ENCODE measurements at places on chromosomes 3 and 15.
A peak's percentile ranks its signal among the peaks of the same experiment; 100 is the strongest.

GRCh38 chr3:179072100-179072438 lies 460 bp upstream of the ZMAT3 start:
- DNase-seq, result peak; percentile 41

GRCh38 chr15:45117308-45118130 lies 3.4 kb downstream of the DUOXA2 start:
- no peak for DNase-seq

GRCh38 chr15:66877477-66878271 lies 175.6 kb downstream of the SMAD6 start:
- no peak for DNase-seq

DNA sequence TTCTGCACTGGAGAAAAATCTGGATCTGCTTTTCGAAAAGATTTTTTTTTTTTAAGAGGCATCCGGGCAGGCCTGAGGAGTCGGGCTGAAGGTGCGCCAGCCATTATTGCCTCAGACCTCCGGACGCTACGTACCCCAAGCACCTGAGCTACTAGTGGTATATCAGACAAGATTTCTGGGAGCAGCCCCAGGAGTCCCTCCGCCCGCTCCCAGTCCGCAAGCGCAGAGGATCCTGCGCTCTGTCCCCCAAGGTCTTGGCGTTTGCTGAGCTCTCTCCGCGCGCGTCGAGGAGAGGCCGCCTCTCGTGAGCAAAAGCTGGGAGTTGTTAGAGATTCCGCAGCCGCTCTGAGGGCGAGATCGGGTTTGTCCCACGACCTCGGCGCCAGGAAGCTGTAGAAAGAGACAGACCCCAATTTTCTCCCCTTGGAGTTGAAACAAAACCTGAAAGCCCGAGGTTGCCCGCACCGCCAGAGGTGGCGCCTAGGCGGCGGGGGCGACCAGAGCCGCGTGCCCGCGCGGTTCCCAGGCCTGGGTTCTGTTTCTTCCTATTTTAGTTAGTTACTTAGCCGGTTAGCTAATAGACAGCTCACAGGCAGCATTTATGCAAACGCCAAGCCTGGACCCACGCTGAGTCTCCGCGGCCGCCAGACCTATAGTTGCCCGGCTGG lies 72.5 kb upstream of the POLG start:
- no peak for DNase-seq

DNA sequence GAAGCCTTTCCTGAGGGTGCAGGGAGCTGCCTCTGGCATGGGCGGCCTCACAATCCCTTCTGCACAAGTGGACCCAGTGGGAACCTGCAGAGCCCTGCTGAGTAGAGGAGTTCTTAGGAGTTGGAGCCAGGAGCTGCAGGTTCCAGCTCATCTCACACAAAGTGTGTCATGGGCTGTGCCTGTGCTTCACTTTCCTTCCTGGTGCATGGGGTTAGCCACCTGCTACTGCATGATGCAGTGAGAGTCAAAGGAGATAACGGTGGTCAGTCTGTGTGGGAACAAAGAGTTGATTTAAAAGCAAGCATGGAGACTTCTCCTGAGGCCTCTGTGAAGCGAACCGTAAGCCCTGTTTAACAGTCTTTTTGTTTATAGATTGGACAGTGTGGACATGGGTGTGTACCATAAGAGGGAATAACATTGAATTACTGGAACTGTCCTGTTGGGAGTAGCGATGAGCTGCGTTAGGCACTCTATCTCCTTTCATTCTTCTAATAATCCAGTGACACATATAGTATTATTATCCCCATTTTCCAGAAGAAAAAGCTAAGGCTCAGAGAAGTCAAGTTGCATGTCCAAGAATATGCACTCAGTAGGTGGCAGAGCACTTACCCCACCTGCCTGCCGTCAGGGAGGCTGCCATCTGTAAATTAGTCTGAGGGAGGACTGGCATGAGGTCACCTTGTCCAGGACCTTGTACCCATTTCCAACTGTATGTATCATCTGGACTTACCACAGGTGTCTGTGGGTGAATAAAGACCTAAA lies 68.7 kb upstream of the PRR23C start:
- DNase-seq, result no peak

GRCh38 chr3:44924457-44925084 lies 50.2 kb downstream of the TGM4 start:
- no peak for DNase-seq

GRCh38 chr15:51775967-51776816 lies 24.8 kb downstream of the TMOD2 start:
- DNase-seq, result no peak

DNA sequence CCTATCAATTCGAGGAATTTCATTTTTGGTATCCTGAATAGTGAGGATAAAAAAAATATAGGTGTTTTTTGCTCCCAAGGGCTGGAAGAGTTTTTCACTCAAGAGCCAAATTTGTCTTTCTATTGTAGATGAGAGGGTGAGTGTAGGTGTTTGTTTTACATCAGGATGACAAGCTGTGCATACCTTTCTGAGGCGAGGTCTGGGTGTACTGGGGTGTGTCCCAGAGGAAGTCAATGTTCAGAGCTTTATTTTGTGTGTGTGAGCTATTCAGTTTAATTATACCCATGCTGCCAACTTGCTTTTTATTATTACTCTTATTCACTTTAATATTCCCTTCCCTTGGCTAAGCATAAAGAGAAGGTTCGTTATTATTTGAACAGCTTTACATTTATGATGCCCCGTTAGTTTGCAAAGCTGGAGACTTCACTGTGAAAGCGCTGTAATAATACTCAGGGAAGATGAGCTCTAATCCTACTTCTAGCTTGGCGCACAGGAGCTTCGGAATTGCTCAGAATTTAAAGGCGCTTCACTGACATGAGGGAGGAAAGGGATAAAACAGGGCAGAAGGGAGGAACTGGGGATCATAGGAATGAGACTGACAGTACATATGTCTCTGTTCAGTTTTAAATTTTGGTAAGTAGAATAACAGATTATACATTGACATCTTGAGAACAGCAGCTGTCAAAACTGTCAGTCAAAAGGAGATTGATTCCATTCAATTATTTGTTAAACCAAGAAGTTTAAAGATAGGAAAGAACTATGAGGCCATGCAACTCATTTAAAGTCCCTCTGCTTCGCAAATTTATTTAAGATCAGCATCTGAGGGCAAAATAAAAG lies 117.7 kb upstream of the TP63 start:
- no peak for DNase-seq

- no peak for DNase-seq
Measured at GRCh38 chr15:49989498-49989897, 129.5 kb downstream of the ATP8B4 start.

GRCh38 chr3:9569054-9569453 lies 15.4 kb upstream of the LHFPL4 start:
- DNase-seq, result peak; percentile 84

GRCh38 chr3:31232055-31233025 lies 300.4 kb upstream of the STT3B start:
- DNase-seq, result no peak

DNA sequence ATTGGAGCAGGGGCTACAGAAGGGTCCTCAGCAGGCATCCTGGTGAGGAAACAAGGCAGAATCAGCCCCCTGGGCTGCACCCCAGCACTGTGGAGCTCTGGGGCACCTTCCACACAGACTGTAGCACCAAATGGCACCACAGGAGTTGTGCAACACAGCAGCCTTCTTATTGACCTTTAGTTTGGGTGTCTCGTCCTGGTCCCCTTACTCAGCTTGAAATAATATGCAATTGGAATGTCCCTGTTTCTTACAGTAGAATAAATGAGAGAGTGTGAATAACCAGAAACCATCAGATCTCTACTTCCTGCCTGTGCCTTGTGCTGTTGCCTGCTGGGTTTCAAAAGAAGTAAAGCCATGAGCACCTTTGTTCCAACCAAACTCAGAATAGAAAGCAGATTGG lies 44.5 kb downstream of the RPLP1 start:
- no peak for DNase-seq

GRCh38 chr15:85019815-85020590 lies 38.3 kb downstream of the PDE8A start:
- DNase-seq, result peak; percentile 62

- no peak for DNase-seq
Measured at GRCh38 chr15:49122541-49123062, 32.8 kb downstream of the COPS2 start.

GRCh38 chr3:82556113-82556512 lies 794.7 kb upstream of the GBE1 start:
- DNase-seq, result no peak

DNA sequence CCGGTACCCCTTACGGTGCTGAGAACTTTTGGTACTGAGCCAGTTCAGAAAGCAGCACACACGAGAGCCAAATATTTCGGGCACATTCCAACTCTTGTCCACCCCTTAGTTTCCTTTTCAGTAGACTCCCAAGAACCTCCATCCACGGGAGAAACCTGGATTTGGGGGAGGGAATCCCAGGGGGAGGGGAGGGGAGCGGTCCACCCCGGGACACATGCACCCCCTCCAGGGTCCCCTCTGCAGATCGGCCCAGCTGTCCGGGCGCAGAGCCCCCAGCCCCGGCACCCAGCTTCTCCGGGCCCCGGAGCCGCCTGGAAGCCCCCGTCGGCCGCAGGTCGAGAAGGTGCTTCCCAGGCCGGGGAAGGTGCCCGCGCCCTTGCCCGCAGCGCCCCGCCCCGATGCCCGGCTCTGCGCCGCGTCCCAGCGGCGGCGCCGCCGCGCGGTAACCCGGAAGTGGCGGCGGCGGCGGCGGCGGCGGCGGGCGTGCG lies 455 bp upstream of the ABHD17C start:
- peak; percentile 28 for DNase-seq

- peak; percentile 100 for DNase-seq
Measured at GRCh38 chr15:101068961-101069653, 149.9 kb downstream of the LRRK1 start.

GRCh38 chr3:71657831-71658530 lies 67.2 kb downstream of the EIF4E3 start:
- DNase-seq, result no peak

- no peak for DNase-seq
Measured at GRCh38 chr3:121822973-121823372, 11.9 kb downstream of the IQCB1 start.

- DNase-seq, result no peak
Measured at GRCh38 chr3:158846803-158847451, 45.1 kb downstream of the MFSD1 start.

- no peak for DNase-seq
Measured at GRCh38 chr3:71005702-71006321, 577.7 kb downstream of the FOXP1 start.

- no peak for DNase-seq
Measured at GRCh38 chr3:171201825-171202224, 175.3 kb upstream of the SLC2A2 start.

DNA sequence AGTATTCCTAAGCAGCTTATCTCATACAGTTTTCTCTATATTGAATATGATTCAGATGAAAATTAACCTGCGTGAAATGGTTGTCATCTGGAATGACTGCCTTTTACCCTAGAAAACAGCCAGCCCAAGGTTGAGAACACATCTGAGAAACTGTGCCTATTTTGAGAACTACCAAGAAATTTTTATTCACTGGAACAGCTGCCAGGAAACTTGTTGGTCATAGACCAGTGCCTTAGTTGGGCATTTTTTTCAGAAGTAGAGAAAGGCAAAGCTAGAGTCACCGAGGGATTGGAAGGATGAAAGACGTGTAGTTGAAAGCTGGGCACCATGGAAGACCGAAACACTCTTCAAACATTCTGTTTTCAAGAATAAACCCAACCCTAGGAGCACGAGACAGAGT lies 277.1 kb downstream of the LPP start:
- no peak for DNase-seq

DNA sequence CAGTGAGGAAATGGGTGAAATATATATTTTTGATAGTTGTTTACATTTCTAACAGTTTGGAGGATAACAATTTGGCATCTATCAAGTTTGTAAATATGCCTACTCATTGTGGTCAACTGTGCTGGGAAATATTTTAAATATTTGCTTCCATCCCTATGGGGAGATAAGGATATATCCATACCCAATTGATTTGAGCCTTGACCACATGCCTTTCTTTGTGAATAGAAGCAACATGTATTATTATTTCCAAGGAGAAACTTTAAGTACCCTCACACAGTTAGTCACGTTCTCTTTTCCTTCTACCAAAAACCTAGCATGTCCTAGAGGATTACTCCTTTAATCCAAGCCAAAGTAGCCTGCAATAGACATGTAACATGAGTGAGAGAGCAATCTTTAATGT lies 245.4 kb upstream of the CBLB start:
- DNase-seq, result peak; percentile 89

GRCh38 chr15:47691882-47692281 lies 25.4 kb upstream of the SEMA6D start:
- no peak for DNase-seq

GRCh38 chr3:37988931-37989525 lies 1.6 kb upstream of the VILL start:
- DNase-seq, result no peak

GRCh38 chr3:30258426-30259392 lies 347.7 kb upstream of the TGFBR2 start:
- DNase-seq, result no peak

DNA sequence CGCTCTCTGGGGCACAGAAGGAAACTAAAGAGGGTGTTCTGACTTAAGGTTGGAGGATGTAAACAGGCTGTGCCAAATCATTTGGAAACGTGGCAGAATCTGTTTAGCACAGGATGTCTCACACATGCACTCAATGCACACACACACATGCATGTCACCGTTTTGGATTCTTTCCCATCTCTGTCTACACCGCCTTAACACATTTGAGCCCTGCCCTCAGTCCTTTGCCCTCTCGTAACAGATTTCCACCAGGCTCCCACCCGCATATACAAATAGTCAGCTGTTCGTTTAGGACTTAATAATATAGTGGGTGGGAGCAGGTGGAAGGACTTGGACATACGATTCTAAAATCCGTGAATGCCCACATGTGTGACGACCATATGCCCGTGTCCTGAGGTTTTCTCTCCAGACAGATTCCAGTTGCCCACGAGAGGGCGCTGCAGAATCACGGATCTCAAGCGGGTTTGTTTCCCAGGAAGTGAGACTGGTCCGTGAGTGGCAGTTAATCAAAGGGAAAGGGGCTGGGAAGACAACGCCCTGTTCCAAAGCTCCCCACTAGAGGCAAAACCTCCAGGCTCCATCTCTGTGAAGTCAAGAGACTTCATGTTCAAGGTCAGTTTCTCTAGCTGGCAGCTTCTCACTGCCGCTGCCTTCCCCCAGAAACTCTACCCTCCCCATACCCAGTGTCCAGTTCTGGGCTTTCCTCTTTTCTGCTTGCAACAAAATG lies 44.5 kb downstream of the NOX5 start:
- DNase-seq, result peak; percentile 81

- no peak for DNase-seq
Measured at GRCh38 chr15:55989383-55989782, 4.0 kb downstream of the NEDD4 start.

GRCh38 chr3:171984883-171985282 lies 54.5 kb upstream of the FNDC3B start:
- no peak for DNase-seq

- no peak for DNase-seq
Measured at GRCh38 chr3:102002056-102002455, 152.7 kb downstream of the NFKBIZ start.
